CD4-positive, alpha-beta T cell treated with Interleukin-15 for 4 hours (primary cell): ENCODE measurements at places on chromosomes 1 and 21.

DNA sequence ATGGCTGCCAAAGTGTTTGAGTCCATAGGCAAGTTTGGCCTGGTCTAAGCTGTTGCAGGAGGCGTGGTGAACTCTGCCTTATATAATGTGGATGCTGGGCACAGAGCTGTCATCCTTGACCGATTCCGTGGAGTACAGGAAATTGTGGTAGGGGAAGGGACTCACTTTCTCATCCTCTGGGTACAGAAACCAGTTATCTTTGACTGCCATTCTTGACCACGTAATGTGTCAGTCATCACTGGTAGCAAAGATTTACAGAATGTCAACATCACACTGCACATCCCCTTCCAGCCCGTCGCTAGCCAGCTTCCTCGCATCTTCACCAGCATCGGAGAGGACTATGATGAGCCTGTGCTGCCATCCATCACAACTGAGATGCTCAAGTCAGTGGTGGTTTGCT is 215.8 kb upstream of the JUN start:
- no peak for DNase-seq

- no peak for DNase-seq
Observed at GRCh38 chr1:25541889-25542658, 1.3 kb upstream of the LDLRAP1 start.

DNA sequence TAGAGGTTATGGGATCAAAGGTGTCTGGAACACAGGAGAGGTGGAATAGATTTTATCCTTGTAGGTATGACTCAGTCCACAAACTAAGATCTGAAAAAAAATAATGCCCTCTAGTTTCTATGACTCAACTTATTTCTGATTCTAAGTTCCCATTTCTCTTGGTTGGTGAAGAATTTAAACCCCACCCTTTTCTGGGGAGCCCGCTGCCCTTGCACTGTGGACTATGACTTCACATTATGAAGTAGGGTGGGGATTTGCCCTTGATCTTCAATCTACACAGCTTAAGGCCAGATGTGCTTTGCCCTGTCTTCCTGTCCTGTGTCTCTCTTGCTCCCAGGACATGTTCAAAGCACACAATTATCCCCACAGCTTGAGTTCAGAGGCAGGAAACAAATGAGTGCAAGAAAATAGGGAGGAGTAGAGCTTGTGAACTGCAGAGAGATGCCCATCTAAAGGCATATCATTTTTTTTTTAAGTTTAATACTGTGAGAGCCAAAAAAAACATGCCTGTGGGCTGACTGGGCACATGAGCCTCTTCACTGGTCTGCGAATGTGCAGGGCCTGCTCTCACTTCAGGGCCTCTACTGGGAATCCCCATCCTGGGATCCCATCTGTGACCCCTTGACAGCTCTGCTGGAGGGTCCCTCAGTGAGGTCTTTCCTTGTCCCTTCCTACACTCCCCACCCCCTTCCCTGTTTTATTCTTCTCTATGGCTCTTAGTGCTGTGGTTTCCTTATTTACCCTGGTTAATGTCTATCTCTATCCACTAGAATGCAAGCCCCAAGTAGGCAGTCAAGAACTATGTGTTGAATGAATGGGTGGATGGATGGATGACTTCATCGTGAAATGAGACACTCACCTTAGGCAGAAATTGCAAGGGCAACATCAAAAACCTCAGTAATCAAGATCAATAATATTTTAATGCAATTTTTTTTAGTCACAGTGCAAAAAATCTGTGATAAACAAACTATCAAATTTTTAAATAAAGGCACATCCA is 61.5 kb downstream of the CD58 start:
- DNase-seq = peak; percentile 69

DNA sequence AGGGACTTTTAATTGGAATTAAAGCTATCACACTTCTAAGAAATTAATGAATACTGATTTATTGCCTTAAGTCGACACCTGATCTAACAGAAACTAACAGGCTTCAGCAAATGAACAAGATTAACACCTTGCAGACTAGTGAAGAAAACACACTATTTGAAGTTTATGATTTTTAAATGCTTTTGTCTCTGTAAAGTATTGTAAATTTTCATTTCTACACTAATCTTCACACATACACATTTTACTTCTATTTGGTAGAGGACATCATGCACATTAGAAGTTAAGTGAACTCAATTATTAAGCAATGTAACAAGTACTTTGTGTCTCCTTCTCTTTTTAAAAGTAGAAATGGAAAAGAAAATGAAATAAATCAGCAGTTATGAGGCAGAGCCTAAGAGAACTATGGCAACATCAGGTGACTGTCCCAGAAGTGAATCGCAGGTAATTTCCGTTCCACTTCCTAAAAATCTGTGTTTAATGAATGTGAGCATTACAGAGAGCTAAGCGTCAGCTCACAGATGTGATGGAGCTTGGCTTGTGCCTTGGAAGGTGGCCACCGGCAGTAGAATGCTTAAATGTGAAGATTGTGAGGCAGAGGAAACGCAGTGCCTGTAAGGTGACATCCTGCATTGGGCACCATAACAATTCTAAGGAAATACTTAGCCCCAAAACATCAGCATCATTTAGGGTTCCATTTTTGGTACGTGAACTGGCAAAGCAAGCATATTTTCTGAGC is 1.2 kb downstream of the PRMT2 start:
- no peak for DNase-seq

- DNase-seq = no peak
Observed at GRCh38 chr1:201461645-201462441, 7.1 kb downstream of the PHLDA3 start.

- no peak for DNase-seq
Observed at GRCh38 chr1:42321731-42322130, 13.3 kb downstream of the FOXJ3 start.

DNA sequence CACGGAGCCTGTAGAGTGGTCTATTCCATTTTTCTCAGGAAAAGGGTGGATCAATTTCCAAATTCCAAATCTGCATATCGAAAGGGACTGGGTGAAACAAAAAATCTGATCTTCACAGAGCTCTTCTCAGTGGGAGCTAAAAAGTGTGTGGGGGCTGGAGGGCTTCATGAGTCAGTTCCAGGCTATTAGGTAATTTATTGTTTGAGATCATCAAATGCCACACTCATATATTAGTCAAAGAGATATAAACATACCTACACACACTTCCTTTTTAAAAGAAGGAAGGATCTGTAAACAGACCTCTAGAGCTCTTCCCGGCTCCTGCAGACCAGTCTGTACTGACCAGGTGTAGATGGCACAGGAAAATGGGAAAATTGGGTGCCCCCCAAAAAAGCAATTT is 175.4 kb downstream of the ZBTB18 start:
- no peak for DNase-seq

GRCh38 chr1:104765085-104765484 is 1015.4 kb downstream of the AMY1C start:
- no peak for DNase-seq

DNA sequence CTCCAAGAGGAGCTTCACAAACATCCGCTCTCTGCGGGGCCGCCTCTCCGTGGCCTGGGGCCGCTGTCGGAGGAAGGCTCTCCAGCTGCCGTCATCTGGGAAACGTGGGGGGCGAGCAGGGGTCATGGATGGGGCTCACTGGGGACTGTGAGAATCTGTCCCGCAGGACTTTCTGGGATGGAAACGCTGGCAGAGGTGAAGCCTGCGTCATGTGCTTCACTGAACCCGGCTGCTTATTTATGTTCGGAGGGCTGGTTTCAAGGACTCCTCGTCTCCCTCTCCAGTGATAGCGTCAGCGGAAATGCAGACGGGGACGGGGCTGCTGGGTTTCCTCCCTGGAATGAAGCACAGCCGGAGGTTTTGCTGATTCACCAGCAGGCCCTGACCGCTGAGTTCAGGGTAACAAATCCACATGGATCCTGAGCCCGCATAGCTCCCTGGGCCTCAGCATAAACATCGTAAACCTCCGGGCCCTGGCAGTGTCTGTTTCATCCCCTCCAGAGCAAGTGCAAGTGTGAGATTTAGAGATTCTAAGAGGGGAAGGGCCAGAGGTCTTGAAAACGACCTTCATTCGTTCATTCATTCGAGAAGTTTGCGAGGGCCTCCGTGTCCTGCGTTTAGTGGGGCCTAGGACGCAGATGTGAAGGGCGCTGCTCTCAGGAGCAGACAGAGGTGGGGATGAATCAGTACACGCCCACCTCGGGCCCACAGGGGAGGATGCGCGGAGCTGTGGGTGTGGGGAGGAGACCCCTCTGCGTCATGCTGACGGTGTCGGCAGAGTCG is 7.0 kb upstream of the POFUT2 start:
- no peak for DNase-seq

GRCh38 chr1:200904772-200905171 is 10.1 kb downstream of the INAVA start:
- DNase-seq = no peak

- DNase-seq = peak; percentile 34
Observed at GRCh38 chr21:42439284-42440186, 35.8 kb downstream of the UBASH3A start.

- no peak for DNase-seq
Observed at GRCh38 chr1:191969290-191969689, 189.0 kb upstream of the RGS18 start.

- peak; percentile 12 for DNase-seq
Observed at GRCh38 chr1:155466617-155466972, 96.0 kb downstream of the ASH1L start.

DNA sequence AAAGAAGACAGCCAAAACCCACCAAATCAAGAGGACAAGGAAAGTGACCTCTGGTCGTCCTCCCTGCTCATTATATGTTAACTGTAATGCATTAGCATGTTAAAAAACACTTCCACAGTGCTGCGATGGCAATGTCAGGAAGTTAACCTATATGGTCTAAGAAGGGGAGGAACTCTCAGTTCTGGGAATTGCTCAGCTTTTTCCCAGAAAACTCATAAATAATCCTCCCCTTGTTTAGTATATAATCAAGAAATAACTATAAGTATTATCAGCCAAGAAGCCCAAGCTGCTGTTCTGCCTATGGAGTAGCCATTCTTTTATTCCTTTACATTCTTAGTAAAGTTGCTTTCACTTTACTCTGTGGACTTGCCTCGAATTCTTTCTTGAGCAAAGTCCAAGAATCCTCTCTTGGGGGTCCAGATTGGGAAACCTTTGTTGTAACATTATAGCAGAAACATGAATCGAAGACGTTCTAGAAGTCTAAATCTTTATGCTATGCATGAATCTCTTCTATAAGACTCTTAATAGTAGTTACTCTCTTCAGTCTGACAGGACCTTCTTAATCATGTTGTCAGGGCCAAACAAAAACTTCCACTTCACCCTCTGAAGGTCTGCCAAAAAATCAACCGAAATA is 110.0 kb upstream of the VANGL1 start:
- DNase-seq = no peak

DNA sequence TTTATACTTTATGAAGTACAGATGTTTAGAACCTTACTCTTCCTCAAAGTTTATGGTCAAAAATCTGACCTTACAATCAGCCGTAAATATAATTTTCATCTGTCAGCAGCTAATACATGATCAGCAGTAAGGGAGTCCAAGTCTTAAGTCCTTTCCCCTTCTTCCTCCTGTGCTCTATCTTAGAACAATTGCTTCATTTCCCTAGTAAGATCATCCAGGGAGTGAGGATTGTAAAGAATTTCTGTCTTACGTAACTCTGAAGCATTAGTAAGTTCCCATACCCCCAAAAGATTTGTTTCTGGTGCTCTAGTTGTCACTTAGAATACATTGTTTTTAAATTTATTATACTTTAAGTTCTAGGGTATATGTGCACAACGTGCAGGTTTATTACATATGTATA is 2.1 kb downstream of the SETDB1 start:
- DNase-seq = no peak

DNA sequence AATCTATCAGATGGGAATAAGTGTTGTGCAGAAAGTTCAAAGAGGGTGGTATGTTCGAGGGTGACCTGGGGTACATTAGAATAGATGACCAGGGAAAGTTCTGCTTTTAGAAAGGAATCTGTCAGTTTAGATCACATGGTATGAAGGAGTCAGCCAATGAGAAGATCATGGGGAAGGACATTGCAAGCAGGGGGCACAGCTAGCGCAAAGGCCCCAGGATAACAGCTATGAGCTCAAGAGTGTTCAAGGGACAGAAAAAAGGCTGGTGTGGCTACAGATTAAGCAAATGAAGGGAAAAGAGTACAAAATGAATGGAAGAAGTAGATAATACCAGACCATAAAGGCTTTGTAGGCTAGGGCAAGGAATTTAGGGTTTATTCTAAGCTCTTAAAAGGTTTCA is 8.6 kb downstream of the LEPR start:
- no peak for DNase-seq

DNA sequence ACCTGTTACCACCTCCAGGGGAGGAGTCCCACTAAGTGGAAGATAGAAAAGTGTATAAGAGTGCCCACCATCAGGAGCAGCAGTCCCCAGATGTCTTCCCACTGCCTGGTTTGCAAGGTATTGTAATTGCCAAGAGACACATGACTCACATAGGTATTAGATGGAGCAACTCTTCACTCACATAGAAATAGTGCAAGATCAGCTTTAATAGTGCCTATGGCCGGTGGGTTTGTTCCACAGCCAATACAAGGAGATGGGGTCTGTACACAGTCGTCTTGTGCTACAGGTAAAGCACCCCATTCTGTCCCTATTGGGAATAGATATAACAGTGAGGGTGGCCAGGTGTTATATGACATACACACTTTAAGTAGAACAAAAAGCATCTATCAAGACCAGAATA is 18.6 kb upstream of the GBP5 start:
- DNase-seq = no peak
